Small intestine (tissue), 16 donors: ENCODE measurements at places on chromosomes 2 and 18. TPM values are rescaled to one million over a fixed set of nuclear protein-coding genes. Genes with fewer than 3 reads are reported as not detected.
A peak's percentile ranks its signal among the peaks of the same experiment; 100 is the strongest.

- DNase-seq = no peak
Observed at GRCh38 chr2:151020411-151020810, 241.3 kb downstream of the RBM43 start.

- DNase-seq = no peak
Observed at GRCh38 chr2:141329964-141330363, 800.9 kb downstream of the LRP1B start.

DNA sequence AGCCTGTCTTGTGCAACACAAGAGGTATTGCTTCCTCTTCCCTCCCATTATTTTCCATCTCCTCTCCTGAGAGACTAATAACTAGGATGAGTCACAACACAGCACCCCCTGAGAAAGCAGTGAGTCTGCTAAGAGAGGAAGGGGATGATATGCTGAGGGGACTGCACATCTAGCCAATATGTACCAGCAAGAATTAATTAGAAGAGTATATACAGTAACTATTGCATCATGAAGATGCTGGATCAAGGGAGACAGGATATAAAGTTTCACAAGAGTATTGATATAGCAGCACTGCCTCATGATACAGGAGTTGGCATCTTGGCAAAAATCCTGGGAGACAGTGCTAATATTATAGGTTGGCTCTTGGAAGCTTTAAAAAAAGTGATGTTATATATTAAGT lies 289.9 kb upstream of the RBMS1 start:
- no peak for DNase-seq

SPDYA gene
- polyA plus RNA-seq = not detected

GRCh38 chr2:219073413-219074129 lies 12.8 kb upstream of the IHH start:
- peak; percentile 94 for DNase-seq

GRCh38 chr2:42829671-42830440 lies 37.5 kb upstream of the HAAO start:
- no peak for DNase-seq
